ENCODE measurements at places on chromosomes 3 and 15.

GRCh38 chr15:52789601-52790168 lies 451 bp downstream of the ONECUT1 start:
- DNase-seq = no peak

DNA sequence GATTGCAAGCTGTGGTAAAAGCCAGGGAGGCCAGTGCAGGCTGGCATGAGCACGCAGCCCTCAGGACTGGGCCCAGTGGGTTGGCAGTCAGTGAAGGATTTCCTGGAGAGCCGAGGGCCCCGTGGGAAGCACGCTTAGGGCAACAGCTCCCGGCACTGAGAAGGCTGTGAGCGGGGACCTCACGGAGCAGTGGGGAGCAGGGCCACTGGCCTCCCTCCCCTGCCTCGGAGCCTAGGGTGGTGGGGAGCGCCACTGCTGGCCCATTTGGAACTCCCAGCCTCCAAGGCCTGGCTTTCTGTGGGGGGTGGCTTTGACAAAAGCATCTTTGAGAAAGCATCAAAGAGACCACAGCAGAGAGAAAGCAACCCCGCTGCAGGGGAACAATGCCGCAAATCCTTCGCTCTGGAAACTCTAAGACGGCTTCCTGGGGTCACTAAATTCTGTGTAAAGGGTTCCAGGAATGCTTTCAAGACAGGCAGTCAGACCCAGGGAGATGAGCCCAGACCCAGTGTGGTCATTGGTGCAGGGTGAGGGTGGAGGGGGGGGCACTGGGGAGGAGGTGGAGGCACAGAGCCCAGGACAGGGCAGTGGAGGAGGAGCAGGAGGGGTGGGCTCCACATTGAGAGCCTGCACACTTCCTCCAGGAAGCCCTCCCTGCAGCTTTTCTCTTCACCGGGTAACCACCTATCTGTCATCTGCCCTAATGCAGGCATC lies 9.5 kb upstream of the APBA2 start:
- no peak for DNase-seq

GRCh38 chr3:42214565-42215283 lies 51.3 kb downstream of the CCK start:
- no peak for DNase-seq

- DNase-seq = no peak
Measured at GRCh38 chr15:25848784-25849156, 14.4 kb downstream of the ATP10A start.

DNA sequence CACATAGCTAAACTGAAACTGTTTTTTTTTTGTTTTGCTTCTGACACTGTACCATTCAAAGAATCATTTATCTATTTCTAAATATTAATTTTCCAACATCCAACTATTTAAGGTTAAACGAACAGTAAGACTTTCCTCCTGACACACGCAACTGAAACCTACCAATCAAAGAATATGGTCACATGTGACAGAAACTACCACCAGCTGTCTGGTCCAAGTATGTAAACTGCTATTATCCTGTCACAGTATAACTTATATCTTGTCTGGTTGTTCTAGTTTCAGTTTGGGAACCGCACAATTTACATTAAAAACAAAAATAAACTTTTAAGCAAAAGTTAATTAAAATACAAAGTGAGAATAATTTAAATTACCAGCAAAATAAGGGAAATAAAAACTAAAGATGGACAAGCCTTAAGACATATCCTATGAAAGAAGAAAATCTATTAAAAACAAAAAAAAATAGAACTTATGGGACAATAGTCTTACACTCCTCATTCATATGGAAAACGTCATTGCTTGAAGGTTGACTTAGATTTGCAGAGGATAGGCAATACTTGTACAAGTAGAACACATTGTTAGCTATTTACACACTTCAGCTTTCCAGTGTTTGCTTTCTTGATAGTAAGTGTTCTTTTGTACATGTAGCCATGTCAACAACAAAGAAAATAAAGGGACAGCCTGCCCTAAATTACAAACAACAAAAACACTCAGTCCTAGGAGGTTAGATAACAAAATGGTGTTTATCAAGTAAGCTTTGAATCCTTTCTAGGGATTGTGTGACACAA lies 26.8 kb upstream of the CHRM5 start:
- DNase-seq = no peak

DNA sequence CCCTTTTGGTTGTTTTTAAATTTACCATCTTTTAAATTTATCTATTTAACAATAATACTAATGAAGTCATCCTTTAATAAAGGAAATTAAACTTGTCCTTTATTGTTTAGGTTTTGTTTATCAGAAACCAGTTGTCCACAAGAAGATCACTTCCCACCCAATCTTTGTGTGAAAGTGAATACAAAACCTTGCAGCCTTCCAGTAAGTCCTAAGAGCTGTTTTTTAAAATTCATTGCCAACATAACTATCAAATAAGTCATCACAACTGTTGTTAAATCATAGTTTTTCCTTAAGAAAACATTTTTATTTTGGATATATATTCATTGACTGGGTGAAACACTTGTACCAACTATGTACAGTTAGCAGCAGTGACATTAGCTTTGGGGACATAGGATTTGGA lies 59.4 kb downstream of the CALML4 start:
- DNase-seq = no peak

GRCh38 chr15:77010312-77010686 lies 15.4 kb downstream of the PSTPIP1 start:
- DNase-seq = no peak

GRCh38 chr3:31341130-31341529 lies 191.6 kb upstream of the STT3B start:
- DNase-seq = no peak

DNA sequence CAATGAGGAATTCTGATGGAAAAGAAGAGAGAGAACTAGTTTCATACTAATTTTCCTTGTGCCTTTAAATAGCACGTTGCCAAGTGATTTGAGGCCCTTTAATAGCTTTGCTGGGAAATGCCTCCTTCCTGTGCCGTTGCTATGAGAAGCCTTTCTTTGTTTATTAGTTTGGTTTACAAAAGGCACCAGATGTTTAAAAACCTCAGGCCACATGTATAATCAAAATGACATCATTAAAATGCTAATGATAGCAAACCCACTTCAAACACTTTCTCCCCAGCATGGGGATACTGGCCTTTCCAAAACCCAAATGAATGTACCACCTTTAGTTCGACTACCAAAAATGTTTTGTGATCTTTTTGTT lies 50.0 kb upstream of the TBC1D23 start:
- DNase-seq = no peak

GRCh38 chr3:106673926-106674569 lies 703.2 kb upstream of the CCDC54 start:
- no peak for DNase-seq

DNA sequence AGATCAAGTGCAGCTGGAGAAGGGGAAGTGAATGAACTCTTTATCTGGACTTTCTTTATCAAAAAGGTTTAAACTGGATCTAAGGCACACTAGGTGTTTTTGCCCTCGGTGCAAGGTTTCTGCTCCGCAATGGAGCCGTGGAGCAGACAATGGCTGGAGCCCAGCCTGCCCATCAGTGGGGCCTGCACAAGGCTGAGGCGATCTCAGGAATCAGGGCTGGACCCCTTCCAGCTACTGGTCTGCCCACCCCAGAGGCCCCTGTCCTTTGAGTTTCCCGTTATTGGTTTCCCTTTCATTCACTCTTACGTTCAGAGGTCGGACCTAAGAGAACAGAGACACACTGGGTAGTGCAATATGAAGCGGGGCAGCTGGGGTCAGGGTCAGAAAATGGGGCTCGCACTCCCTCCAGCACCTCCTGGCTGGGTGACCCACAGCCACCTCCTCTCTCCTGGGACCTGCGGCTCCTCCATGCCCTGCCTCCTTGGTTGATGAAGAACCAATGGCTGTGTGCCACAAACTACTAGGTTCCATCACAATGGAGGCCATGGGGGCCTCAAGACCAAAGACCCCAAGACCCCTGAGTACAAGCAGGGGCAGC lies 164.6 kb downstream of the CHSY1 start:
- no peak for DNase-seq

GRCh38 chr3:183584246-183584913 lies 28.9 kb upstream of the KLHL6 start:
- DNase-seq = no peak

GRCh38 chr15:83112233-83112955 lies 4.9 kb downstream of the TM6SF1 start:
- DNase-seq = no peak

DNA sequence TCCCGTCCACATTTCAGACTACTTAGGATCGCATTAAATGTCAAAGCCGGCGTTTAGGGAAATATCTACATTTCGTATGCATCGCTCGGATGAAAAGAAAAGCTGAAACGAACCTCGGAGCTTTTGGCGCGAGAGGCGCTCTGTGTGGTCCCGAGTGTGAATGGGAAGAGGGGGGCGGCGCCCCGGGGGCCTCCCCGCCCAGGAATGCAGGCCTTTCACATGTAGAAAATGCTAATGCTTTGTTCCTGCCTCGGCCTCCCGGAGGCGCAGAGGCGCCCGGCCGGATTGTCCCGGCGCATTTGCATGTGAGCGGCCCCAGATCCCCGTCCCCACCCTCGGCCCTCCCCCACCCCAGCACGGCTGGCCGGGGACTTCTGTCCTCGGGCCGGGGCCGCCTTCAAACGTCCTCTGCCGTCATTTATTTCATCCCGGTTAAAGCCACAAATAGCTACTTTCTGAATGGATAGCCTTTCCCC lies 37.0 kb upstream of the TRIM71 start:
- no peak for DNase-seq

- DNase-seq = no peak
Measured at GRCh38 chr3:168490981-168491380, 395.3 kb upstream of the GOLIM4 start.

- DNase-seq = no peak
Measured at GRCh38 chr3:143291836-143292447, 172.4 kb downstream of the CHST2 start.

- no peak for DNase-seq
Measured at GRCh38 chr3:69065318-69065964, 13.3 kb upstream of the TMF1 start.

Measured in GOT3 (cell line).